Placental pericyte (primary cell): ENCODE measurements at places on chromosomes 2 and 18. TPM values are rescaled to one million over a fixed set of nuclear protein-coding genes. Genes with fewer than 3 reads are reported as not detected.

Gene DSG1
- not detected in 2 replicates for total RNA-seq

Gene DSG4
- not detected in 2 replicates for total RNA-seq

Gene UPP2
- total RNA-seq, result not detected in 2 replicates

Gene PREB
- 76.7 and 108 TPM in 2 replicates for total RNA-seq

Gene SLC66A2
- total RNA-seq, result 28.7 and 40.8 TPM in 2 replicates

Gene ASB18
- total RNA-seq, result not detected in 2 replicates

Gene GULP1
- 79.6 and 80.5 TPM in 2 replicates for total RNA-seq

Gene MBP
- total RNA-seq, result 7.2 and 13.1 TPM in 2 replicates

Gene GPR55
- total RNA-seq, result under 0.01 TPM in 1 of 2 replicates, not detected in the other

Gene TXNDC2
- total RNA-seq, result 0.14 and 0.22 TPM in 2 replicates

Gene TUBA4B
- total RNA-seq, result not detected in 2 replicates

Gene CDK5R2
- not detected in 2 replicates for total RNA-seq

Gene IL1B
- 183 and 305 TPM in 2 replicates for total RNA-seq

Gene CFAP65
- not detected in 2 replicates for total RNA-seq

Gene ALLC
- total RNA-seq, result not detected in 2 replicates

Gene GPD2
- total RNA-seq, result 35.0 and 63.4 TPM in 2 replicates

Gene SLC16A14
- total RNA-seq, result 0.22 and 0.29 TPM in 2 replicates

Gene KLHL29
- total RNA-seq, result 2.0 and 3.1 TPM in 2 replicates

Gene ICA1L
- total RNA-seq, result 3.9 and 6.1 TPM in 2 replicates

Gene UGT1A5
- not detected in 2 replicates for total RNA-seq

Gene TNFRSF11A
- total RNA-seq, result under 0.01 and 0.43 TPM in 2 replicates

Gene DLGAP1
- 0.43 and 3.1 TPM in 2 replicates for total RNA-seq

Gene PLB1
- total RNA-seq, result 0.86 and 2.4 TPM in 2 replicates

Gene OLA1
- 85.8 and 106 TPM in 2 replicates for total RNA-seq

Gene TRAK2
- total RNA-seq, result 30.0 and 55.8 TPM in 2 replicates

Gene INHBB
- total RNA-seq, result not detected in 2 replicates

Gene WBP1
- total RNA-seq, result 28.3 and 51.9 TPM in 2 replicates

Gene OSBPL6
- total RNA-seq, result 0.22 and 3.0 TPM in 2 replicates

Gene COBLL1
- total RNA-seq, result 8.9 and 33.0 TPM in 2 replicates

Gene GPR39
- 2.6 and 21.2 TPM in 2 replicates for total RNA-seq

Gene LBH
- 2.4 and 15.9 TPM in 2 replicates for total RNA-seq

Gene GCKR
- 0.43 TPM in 1 of 2 replicates, not detected in the other for total RNA-seq

Gene SPRED2
- total RNA-seq, result 16.0 and 55.0 TPM in 2 replicates

Gene TTC27
- 18.2 and 32.1 TPM in 2 replicates for total RNA-seq

Gene FAP
- total RNA-seq, result 247 and 272 TPM in 2 replicates
